KBM-7 (cell line): ENCODE measurements at places on chromosomes 4 and X.

DNA sequence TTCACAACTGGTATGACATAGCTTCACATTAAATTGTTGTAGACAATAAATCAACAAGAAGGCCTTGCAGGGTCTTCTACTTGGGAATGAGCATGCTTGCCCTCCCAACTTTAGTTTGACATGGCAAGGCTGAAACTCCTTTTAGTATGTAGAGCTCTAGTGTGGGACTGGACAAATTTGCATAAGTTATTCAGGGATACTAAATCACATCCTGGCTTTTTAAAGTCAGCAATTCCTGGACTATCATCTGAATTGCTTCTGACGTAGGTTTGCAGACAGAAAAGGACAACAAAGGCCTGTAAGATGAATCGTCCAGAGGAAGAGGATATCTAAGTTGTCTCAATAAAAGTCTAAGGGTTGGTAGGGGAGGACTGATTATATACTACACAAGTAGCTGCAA lies 123.0 kb upstream of the MAGEB16 start:
- DNase-seq, result no peak

GRCh38 chrX:23742697-23743622 lies at the start of gene ACOT9:
TSS of gene ACOT9 (minus strand) at chrX:23743276. CDS start at chrX:23743144, 132 bp downstream.
- DNase-seq, result peak; percentile 94

DNA sequence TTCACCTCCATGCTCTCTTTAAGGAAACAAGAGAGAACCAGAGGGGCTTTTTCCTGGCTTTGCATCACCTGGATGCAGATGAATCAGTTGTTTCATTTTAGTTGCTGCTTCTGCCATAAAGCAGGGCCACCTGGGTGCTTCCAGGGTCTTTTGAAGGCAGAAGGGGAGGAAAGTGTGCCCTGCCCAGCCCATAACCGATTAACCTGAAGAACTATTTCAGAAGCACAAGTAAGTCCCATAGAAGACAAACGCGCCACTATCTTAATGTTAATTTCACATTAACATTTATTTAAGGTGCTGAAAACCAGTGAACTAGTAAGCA lies 32.1 kb downstream of the IRF2 start:
- DNase-seq, result no peak

DNA sequence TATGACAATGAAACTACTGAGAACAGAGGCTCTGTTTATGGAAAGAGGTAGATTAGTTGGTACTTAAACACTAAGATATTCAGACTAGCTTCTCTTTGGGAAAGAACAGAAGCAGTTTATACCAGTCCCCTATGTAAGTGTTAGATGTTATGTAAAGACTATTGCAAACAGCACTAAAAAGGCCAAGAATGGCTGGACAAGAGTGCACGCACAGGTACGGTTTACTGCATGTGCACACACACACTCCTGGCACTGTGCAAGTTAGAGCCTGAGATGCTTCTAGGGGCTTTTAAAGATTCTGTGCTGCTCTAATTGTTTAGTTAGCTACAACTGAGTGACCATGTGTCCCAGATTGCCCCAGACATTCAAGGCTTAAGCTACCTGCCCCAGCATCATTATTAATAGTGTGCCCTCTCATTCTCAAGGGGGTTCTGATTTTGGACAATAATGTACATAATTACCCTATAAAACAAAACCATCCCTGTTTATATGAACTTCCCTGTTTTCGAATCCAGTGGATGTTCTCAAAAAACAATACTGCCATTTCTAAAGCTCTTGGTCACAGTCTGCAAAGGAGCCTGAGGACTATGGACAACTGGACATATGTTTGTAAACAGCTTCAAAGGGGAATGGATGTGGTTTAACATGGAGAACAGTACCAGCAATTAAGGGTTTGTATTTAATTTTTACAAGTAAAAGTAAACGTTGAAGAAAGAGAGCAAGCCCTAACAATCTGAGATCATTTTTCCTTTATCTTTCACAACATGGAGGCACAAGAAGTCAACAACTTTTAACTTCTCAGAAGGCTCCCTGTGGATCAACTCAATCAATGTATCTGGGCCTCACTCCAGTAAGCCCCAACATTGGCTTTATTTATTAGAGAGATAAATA lies 2.0 kb downstream of the SETD7 start:
- DNase-seq, result no peak

DNA sequence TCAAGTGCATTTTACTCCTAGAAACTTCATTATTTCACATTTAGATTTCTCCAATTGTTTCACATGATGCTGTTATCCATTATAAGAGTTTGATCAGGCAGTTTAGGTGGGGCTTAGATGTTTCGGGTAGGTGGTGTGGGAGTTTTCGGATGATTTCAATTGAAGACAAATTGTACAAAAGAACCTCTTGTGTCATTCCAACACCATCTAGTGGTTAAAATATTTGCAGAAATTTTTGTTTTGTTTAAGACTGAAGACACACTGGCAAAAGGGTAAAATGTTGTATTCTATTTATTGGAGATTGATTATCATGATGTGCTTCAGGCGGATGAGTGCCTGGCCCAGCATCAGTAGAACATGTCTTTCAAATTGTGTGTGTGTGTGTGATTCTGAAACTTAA lies 212.7 kb downstream of the SH3BGRL start:
- DNase-seq, result peak; percentile 28

- no peak for DNase-seq
Observed at GRCh38 chrX:57596109-57596508, 4.3 kb downstream of the ZXDB start.

- DNase-seq, result no peak
Observed at GRCh38 chrX:150968862-150969720, 14.0 kb upstream of the HMGB3 start.

DNA sequence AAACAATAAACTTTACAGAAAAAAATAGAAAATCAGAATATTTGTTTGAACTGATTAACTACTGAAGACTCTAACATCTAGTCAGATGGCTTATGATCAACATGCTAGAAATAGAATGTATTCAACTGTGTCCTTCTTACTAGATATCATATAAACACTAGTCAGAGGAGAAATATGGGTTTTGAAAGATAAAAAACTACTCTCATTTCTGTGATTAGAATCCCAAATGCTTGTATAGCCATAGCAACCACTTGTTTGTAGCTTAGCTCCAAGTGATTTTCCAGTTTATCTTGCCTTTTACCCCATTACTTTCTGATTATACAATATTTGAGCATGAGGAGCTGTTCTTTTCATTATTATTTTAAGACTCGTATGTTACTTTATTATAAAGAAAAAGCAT lies 31.2 kb downstream of the USP38 start:
- DNase-seq, result no peak

DNA sequence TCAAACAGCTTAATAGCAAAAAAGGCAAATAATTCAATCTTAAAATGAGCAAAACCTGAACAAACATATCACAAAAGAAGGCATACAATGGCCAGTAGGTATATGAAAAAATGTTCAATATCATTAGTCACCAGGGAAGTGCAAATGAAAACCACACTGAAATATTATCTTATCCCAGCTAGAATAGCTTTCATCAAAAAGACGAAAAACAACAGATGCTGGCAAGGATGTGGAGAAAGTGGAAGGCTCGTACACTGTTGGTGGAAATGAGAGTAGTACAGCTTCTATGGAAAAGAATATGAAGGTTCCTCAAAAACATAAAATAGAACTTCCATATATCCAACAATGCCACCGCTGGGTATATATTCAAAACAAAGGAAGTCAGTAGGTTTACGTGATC lies 29.3 kb upstream of the ANXA10 start:
- DNase-seq, result no peak
